ENCODE measurements at places on chromosomes 13 and 19.

- DNase-seq = no peak
Observed at GRCh38 chr19:43806848-43807247, 4.6 kb upstream of the LYPD5 start.

DNA sequence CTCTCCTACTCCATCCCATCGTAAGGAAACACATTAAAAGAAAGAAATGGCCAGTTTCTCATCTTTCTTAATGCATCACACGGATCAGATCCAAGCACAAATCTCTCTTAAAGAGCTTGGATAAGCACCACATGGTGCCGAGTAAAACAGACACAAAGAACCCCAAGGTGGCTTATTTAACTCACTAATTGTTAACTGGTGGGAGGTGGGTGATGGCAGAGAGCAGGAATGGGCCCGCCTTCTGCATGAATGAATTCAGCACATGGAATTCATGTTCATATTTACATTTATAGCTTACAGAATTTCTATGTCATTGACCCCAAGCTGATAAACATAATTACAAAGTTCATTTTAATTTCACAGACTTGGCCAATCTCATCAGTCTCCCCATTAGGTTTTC lies 89.9 kb downstream of the MZT1 start:
- DNase-seq = no peak

GRCh38 chr13:90553159-90553558 lies 794.3 kb upstream of the MIR17HG start:
- no peak for DNase-seq

DNA sequence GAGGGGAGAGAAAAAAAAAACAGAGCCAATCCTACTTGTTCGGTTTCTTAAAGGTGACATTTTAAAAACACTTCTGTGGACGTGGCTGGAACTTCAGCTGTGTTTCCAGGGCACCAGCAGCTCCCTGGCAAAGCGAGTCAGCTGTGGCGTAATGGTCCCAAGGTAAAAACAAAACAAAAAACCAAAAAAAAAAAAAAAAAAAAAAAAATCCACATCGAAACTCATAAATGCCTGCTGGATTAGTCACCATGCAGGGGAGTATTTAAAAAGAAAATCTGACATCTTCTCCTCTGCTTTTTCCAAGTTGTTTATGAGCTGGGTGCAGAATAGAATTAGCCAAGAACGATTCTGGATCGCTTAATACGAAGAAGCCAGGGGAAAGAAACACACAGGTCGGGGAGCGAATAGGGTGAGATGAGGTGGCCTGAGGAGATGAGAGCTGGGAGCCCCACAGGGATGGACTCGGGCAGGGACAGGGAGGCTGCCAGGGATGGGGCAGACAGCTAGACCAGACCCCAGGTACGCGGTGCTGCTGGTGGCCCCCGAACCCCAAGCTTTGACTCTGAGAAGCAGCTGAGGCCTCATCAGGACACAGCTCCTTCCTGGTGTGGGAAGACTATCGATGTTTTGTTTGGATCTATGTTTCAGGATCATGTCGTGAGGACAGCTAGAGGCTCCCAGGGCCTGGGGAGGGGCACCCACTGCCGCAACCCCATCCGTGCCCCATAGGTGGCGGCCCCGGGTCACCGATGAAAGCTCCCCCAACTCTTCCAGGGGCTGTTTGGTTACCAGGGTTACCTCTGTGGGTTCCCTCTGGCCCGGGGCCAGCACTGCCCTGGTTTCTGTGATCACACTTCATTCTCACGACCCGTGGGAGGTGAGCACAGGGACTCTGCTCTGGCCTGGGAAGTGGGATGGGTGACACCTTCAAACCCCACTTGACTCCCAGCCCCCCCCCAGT lies 3.1 kb upstream of the CTXN1 start:
- DNase-seq = peak; percentile 71

GRCh38 chr19:3068071-3068470 lies 5.8 kb upstream of the TLE5 start:
- no peak for DNase-seq

DNA sequence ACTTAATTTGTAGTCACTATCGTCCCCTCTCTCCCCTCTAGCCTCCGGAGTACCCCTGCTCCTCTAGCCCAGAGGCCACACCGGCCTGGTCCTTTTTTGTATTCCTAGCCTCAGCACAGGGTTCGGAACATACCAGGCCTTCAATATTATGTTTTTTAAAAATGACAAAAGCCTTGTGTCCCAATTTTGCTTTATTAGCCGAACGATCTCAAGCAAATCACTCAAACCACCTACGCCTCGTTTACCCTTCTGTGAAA lies 463 bp upstream of the POMP start:
- DNase-seq = no peak

- DNase-seq = no peak
Observed at GRCh38 chr13:105787632-105788031, 747.8 kb downstream of the EFNB2 start.

DNA sequence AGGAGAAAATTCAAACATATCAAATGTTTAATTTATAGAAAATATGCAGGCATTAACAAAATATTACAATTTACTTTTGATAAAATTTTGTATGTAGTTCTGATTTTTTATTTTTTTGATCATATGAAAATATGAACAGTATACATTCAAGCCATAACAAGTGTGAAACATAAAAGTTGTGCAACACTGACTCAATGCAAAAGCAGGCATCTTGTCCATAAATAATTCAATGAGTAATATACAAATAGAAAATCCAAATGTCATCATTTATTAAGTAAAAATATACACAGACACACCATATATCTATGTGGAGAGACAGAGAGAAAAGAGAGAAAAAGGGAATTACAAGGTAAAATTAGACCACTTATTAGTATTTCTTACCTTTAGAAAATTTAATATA lies 1183.9 kb downstream of the SLITRK1 start:
- no peak for DNase-seq

- DNase-seq = no peak
Observed at GRCh38 chr13:111112196-111112595, 2.9 kb upstream of the ARHGEF7 start.

- DNase-seq = no peak
Observed at GRCh38 chr13:32905864-32906180, 110.4 kb upstream of the KL start.

DNA sequence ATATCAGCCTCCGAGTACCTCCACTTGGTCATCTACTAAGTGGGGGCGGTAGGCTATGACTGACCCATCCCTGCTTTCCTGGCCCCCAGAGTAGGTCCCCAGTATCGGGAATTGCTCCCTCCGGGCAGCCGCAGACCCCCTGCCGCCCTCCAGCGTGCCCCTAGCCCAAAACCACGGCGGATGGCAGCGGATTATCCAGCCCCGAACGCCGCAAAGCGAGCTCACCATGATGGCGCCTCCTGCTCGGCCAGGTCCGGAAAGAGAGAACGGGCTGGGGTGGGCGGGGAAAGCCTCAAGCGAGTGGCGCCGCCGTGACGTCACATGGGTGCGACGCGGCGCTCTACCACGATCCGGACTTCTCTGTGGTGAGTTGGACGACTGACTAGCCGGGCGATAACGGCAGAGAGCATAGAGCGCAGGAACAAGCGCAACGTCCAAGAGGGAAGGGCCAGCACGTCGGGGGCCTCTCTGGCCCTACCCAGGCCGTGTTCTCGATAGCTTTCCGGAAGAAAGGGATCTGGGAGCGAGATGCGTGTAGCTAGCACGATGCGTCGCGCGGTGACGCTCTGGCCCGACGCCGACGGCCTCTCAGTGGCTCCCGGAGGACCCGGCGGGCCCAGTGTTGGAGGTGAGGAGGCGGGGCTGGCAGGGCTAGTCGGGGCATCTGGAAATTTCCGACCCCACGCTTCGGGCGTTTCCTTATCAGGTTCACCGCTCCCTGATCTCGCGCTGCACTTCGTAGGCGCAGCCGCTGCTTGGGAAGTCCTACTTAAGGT lies at the start of the genes RPL18 and SPHK2:
Gene RPL18 (minus strand): TSS at position 263 of the 776 bp plus-strand sequence. CDS start 35 bp downstream, at position 228.
Gene SPHK2 (plus strand): TSS at position 591 of the 776 bp plus-strand sequence. CDS start 1,009 bp downstream, outside the sequence.
- DNase-seq = peak; percentile 99

- no peak for DNase-seq
Observed at GRCh38 chr13:20494656-20495055, 31.0 kb downstream of the CRYL1 start.

GRCh38 chr13:45178349-45179162 lies 22.3 kb downstream of the KCTD4 start:
- no peak for DNase-seq

GRCh38 chr13:28493740-28494503 lies 1.0 kb downstream of the FLT1 start:
- no peak for DNase-seq

GRCh38 chr19:46823049-46823448 lies 27.6 kb downstream of the AP2S1 start:
- no peak for DNase-seq

GRCh38 chr13:77515785-77516184 lies 19.7 kb upstream of the SCEL start:
- no peak for DNase-seq

DNA sequence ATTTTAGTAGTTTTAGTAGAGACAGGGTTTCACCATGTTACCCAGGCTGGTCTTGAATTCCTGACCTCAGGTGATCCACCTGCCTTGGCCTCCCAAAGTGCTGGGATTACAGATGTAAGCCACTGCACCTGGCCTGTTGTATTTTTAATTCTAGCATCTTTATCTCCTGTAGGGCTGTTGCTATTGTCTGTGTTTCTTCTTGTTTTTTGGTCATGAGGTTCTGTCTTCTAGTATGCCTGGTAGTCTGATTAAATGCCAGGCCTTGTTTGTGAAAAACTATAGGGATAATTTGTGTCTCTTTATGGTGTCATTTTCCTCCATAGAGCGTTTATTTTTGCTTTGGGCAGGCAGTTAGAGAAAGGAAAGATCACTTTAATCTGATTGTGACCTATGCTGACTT lies 3.1 kb downstream of the ARHGEF18 start:
- DNase-seq = no peak

GRCh38 chr13:113260996-113261395 lies 36.0 kb upstream of the LAMP1 start:
- DNase-seq = no peak

GRCh38 chr13:110197026-110197425 lies 109.9 kb downstream of the COL4A1 start:
- no peak for DNase-seq

DNA sequence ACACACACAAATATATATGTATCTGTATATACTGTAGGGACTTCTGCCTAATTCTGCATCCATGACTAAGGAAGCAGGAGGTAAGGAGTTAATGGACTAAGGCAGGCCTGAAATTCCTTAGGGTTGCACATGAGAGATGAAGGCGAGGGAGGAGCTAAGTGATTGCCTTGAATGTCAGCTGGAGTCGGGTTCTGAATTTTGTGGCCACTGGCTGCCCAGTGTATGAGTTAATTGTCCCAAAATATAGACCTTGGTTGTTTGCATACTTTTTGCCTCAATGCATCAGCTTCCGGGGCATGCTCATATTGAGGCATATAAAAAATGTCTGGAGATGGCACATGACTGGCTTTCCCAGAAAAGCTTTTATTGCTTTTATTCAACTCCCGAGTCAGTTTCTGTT lies 245.5 kb downstream of the TDRD3 start:
- no peak for DNase-seq

DNA sequence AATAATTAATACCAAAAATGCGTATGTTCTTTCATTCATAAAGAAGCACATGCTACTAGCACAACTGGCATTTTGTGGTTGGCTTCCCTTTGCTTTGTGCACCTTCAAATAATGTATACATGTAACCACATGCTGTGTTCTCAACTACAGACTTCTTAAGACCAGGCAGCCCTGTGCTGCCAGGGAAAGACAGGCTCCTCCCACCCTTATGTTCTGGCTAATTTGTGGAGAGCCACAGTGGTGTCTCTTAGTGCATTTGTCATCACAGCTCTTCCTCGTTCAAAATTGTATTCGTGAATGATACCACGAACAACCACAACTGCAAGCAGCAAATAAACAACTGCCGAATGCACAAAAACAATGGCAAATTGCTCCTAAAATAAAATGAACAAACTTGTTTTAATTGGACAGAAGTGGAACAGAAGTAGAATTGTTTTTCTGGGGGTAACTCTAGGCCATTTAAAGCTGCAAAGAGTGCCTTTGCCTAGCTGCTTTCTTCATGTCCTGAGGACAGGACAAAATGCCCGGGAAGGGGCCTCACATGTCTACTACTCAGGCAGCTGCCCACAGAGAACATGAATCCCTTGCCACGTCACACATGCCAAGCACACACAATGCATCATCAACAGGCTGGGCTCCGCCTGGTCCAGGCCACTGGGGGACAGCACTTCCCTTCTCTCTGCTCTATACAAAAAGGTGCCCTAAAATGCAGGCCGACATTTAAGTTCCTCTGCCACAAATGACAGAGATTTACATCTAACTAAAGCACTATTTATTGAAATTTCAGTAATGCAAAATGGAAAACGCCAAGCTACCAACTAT lies 21.7 kb downstream of the IRS2 start:
- DNase-seq = no peak

DNA sequence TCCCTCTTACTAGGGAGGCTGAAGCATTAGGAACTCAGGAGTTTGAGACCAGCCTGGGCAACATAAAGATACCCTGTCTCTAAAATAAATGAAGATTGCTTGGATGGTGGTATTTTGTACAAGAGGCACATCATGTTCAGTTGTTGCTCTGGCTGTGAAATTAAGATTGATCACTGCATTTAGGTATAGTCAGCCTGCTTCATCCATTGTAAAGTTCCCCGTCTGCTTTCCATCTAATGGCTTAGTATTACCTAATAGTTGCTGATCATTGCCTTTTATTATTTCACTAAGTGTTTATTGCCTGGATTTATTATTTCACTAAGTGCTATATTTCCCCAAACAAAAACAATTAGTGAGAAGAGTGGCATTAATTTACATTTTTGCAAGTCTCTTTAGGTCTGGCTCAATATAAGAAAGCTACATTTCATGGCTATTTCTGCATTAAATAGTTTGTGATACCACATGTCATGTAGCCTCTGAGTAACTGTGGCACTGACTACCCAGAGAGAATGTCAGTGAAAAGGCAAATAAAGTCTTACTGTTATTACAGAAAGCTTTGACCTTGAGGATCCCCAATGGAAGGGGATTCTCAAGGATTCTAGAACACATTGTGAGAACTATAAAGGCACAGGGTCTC lies 45.0 kb upstream of the ZMYM5 start:
- DNase-seq = no peak
